Stimulated activated CD8-positive, alpha-beta memory T cell treated with anti-CD3 and anti-CD28 coated beads, Interleukin-4, amount 100 ng/mL, for 48 hours (primary cell): ENCODE measurements at places on chromosomes 6 and 20.

DNA sequence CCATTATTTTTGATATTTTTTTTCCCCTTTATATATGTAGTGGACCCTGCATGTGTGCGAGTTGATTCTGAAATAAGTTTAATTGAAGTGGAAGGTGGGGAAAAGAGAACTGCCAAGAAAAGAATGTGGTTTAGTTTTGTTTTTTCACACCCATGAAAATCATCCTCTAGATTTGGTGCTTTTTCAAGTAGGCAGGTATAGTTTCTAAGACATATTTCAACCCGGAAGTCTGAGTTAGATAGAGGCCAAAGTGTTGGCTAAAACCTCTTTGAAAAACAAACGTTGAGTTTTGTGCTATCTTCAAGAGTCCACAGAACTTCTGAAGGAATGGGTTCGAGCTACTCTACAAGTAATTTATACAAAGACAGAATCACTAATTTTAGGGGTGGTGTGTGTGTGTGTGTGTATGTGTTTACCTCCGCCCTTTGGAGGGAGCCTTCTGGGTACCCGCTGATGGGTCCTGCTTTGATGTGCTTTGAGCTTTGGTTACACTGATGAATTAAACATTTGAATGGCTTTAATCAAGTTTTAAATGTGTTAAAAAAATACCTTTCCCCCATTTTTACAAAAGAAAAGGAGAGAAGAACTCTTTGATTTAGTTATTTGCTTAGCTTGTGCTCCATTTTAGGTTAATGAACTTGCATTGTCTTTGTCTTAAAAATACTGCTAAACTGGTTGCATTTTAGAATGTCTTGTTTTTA lies 2.5 kb downstream of the RREB1 start:
- DNase-seq = no peak

DNA sequence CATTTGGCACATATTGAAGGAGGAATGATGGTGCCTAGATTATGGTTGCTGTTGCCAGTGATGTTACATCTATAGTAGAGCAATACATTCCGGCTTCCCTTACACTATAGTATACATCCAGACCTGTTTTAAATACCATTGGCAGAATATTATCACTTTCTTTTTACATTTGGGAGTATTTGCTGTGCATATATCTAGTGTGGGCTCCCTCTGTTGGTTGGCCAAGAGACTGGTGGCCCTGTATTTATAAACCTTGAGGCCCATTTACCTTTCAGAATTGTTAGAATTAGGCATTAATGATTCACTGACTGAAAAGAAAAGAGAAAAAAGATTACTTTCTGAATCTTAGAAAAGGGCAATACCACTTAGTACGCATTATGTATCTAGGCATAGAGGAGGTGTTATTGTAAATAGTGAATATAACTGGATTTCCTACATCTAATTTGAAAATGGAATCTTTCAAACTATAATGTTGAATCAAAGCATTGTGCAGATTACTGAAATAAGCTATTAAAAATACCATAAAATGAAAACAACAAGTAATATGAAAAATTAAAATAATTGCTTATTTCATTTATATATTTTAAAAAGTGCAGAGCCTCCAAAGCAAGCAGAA lies 628.8 kb upstream of the MAN1A1 start:
- no peak for DNase-seq

- DNase-seq = no peak
These were observed at the start of gene C2 for GRCh38 chr6:31927242-31927862. C2 (plus strand) TSS chr6:31927717; CDS start chr6:31927753, 36 bp downstream.

- DNase-seq = no peak
These were observed 58.2 kb downstream of the BANF2 start for GRCh38 chr20:17758010-17758409.

DNA sequence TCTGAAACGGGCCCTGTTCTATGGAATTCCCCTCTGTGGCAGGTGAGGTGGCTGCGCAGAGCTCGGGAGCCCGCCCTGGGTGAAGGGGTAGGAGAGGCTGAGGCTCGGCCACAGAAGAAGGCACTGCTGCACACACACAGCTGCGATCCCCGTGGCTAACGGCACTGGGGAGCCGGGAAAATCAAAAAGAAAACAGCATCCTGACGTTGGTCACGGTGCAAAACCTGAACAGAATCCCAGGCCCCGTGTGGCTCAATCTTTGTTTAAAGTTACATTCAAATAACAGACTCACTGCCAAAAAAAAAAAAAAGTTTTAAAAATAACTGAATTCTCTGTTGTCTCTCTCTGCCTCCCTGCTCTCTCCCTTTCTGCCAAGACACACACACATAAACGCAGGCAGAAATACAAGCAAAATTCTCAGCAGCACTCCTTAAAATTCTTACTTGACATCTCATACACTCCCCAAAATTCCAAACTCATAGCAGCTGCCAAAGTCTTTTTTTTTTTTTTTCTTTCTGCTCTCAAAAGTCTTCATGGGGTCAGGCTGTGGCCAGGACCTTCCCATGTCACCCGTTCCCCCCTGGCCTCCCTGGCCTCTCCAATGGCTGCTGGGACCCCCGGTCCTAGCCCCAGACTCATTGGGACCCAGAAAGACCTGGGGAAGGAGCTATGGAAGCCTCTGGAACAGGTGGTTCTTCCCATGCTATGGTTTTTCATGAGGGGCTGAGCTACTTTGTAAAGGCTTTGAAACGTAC lies 248.8 kb downstream of the TTLL2 start:
- no peak for DNase-seq

- no peak for DNase-seq
These were observed 137.8 kb downstream of the MTFR2 start for GRCh38 chr6:136112262-136112661.

DNA sequence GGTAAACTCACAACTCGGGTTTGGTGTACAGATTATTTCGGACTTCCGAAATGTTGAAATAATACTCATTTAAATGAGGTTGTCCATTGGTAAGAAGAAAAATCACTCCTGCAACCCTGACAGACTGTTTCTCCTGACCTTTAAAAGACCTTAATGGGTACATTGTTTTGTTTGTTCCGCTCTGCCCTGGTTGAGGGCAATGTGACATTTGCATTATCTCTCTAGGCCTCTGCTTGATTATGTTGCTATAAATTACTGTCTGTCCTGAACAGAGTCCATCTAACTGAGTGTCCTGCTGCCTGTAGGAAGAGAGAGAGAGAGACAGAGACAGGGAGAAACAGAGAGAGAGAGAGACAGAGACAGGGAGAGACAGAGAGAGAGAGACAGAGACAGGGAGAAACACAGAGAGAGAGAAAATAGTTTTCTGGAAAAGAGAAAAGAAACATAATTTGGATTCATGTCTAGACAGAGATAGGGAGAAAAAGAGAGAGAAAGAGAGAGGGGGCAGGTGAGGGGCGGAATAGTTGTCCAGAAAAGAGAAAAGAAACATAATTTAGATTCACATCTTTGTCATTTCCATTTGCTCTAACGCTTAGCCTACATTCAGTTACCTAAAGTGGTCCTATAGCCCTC lies 83.2 kb downstream of the SHLD1 start:
- no peak for DNase-seq

DNA sequence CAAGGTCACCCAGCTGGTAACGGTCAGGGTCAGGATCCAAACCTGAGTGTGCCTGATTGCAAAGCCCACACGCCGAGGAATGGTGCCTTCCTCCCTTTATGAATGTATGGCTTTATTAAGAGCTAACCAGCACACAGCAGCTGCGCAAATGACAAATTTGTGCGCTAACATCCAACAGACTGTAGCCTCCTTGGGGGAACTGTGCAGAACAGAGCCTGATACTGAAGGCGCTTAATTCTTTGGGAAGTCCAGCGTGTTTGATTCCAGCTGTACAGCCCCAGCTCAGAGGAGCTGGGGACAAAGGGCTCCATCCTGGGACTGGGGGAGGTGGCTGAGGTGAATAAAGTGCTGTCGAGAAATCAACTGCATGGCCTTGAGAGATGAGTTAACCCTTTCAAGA lies 75.7 kb upstream of the JARID2 start:
- no peak for DNase-seq

DNA sequence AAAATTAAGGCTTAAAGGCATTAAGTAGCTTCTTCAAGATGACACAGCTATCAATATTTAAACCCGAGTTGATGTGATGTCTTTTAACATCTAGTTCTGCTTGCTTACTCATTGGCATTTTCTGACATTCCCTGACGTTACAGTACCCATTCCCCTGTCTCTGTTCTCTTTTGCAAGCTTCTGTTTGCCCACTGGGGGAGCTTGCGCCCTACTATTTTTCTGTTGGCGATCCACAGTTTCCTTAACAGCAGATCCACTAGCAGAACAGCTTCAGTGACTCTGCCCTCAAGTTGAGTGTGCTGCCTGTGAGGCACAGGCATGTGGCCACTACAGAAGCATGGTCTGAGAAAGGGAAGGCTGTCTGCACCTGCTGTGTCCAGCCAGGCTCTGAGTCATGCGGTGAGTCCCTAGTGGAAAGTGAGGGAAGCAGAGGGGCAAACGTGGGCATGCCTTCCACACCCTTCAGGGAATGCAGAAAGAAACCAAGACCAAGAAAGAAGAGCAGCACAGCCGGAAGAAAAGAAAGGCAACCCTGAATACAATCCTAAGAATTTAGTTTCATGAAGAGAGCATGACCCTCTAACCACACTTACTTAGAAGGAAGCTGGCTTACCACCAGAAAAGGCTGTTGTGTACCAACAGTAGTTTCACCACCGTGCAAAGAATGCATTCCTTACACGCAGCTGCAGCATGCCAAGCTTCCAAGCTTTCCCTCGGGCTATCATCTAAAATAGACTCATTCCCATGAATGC lies 97.7 kb upstream of the VGLL2 start:
- DNase-seq = no peak

DNA sequence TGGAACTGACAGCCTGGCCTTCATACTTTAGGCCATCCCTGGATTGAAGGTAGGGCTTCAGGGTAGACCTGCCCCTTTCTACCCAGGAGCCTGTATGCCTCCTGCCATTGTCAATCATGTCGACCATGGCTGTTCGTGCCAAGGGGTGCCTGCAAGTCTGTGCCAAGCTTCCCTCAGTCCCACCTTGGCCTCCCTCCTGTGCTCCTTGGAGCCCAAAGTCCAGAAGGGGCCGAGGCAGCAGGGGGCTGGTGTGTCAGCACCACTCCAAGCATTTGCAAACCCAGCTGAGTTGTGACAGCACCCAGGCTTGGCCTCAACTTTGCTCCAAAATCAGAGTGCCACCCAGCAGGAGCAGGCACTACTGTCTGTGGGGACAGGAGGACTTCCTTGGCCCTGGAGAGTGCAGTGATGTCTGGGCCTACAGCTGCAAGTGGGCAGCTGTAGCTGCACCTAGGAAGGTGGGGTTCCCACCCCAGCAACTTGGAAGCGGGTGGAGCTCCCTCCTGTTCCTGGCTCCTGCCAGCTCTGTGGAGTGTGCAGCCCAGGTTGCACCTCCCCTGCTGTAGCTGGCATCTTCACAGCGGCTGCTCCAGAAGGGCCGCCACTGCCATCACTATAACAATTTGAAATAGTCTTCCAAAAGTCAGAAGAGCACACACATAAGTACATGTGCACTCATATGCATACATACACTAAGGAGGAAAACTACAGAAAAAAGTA lies 1719.3 kb downstream of the HACE1 start:
- no peak for DNase-seq

GRCh38 chr6:53424976-53425718 lies 76.4 kb upstream of the ELOVL5 start:
- no peak for DNase-seq

DNA sequence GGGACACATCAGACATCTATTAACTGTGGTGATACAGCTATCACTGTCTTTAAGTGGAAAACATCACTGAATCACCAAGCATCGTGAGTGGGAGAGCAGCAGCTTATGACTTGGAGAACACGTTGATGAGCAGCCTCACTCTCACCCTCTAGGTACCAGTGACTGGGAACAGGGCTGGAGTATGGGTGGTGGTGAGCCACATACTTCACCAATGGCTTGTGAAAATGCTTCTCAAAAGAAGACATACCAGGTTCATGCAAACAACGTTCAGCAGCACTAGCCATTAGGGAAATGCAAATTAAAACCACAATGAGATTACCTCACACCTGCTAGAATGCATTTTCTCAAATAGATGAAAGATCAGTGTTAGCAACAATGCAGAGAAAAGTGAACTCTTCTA lies 25.3 kb downstream of the SNX5 start:
- no peak for DNase-seq
